Activated T-helper 17 cell treated with anti-CD3 and anti-CD28 coated beads, Interleukin-2, amount 50 U/mL, for 72 hours (primary cell): ENCODE measurements at places on chromosomes 11 and 22.

DNA sequence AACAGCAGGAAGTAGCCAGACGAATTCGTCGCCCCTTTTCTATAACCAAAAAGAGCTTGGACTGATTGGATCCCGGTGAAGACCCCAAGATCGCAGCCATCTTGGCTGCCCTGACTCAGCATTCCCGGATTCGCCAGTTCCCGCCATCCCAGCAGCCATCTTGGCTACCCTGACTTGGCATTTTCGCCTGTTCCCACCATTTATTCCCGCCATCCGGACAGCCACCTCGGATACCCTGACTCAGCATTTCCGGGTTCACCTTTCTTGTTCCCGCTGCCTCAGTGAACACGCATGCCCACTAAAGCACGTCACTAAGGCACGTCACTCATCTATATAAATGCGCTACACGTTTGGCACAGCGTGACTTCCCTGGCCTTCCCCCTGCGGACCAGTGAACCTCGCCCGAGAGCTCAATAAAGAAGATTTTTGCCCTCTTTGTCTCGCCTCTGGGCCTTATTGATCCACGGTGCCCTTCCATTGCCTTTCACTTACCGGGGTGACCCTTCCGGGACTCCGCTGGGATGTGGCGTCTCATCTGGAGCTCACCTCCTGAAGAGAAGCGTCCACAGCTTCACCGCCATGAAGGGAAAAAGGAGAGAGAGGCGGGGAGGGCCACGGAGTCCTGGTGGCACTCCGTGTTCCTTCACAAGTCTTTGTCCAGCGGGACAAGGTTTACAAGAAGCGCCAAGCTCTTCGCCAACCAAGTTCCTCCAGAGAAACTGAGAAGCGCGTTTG is 4.0 kb upstream of the OR56A3 start:
- ATAC-seq: no peak

DNA sequence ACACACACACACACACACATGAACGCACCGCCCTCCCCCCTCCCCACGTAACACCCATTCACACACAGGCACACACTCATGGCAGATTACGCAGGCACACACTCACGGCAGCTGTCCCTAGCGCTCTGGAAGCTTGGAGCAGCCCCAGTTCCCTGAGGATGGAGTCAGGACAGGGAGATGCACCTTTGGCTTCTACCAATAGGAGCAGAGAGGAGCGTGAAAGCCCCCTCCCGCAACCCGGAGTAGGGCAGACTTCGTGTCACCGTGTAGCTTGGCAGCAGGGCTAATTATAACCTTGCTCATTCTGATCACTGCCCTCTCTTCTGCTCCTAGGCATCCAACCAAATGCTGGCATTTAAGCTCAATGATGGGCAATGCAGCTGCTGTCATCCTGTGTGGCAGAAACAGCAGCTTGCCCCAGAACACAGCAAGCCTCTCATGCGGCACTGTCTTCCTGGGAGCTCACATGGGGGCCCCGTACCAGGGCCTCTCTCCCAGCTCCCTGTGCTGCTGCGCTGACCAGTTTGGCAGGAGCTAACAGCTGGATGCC is 31.9 kb downstream of the ANKK1 start:
- ATAC-seq: no peak

DNA sequence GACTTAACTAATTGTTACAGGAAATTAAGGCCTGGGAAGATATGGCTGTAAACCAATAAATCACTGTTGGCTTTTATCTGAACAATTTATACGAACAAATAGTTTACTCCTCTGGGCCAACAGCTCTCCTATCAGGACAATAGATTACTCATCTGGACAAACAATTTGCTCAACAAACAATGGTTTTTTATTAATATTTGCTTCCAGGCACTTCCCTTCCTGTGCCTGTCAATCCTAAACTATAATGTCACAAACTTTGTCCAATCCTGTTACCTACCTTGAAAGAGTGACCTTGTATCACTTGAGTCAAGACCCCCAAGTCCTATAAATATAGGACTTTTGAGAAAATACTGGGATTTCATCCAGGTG is 87.6 kb upstream of the OR9Q1 start:
- ATAC-seq: no peak

- no peak for ATAC-seq
Observed at GRCh38 chr11:125167954-125168835, 3.6 kb downstream of the PKNOX2 start.

DNA sequence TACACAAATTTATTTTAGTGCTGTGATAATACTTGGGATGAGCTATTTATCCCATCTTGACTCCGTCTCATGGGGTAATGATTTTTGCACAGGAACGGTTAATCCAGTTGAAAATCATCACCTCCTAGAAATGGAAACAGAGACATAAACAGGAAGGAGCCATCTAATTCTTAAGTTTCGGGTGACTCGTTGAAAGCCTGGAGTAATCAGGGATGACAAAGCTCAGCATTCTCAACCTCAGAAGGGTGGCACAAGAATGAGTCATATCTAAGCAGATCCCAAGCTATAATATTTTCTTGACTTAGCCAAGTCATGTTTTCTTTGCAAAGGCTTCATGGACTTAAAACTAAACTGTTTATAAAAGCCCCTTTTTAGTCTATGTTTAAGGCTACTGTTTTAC is 280.8 kb upstream of the CCDC90B start:
- peak; percentile 35 for ATAC-seq

- no peak for ATAC-seq
Observed at GRCh38 chr22:37176464-37177061, 11.5 kb downstream of the C1QTNF6 start.

DNA sequence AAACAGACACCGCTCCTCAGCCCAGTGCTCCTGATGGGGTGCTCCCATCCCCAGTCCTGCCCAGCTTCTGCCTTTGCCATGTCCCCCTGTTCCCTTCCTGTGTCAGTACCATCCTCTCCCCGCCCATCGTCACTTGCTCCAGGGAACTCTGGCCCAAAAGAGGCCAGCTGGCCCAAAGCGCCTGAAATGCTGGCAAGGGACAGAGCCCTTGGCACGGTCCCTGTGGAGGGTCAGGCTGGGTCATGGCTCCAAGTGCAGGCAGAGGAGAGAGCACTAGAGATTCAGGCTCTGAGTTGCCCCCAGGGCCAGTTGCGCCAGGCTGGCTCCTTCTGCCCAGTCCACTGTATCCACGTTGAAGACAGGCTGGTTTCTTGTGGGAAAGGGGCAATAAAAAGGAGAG is 8.4 kb upstream of the HDHD5 start:
- no peak for ATAC-seq

- ATAC-seq: no peak
Observed at GRCh38 chr11:36053281-36053680, 109.4 kb downstream of the LDLRAD3 start.

DNA sequence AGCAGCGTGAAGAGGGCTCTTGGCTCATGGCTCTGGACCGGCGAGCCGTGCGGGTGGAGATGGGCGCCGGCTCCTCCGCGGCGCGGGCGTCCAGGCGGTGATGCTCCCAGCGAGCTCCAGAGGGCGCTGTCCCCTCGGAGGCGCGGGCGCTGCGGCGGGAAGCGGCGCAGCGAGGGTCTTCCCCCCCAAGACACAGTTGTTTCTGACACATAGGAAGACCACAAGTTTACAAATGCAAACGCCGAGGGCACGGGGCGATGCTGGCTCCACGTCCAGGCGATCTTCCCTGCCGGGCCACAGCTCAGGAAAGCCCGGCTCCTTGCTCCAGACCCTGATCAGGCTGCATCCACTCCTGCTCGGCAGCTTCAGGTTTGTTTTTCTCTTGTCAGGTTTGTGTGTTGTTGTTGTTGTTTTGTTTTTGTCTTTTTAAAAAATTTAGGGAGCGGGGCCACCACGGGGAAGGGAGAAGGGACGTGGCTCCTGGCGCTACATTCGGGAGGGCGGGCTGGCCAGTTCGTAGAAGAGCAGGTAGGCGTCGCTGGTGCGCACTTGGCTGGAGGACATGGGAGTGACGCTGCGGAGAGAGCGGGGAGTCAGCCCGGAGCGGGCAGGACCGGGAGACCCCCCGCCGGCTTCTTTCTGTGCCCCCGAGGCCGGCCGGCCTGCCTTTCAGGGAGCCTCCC is 10.0 kb upstream of the MFRP start:
- peak; percentile 84 for ATAC-seq

GRCh38 chr11:75204685-75205563 is 35.6 kb upstream of the TPBGL start:
- ATAC-seq: peak; percentile 99

- ATAC-seq: no peak
Observed at GRCh38 chr11:129930296-129930695, 34.9 kb upstream of the NFRKB start.

DNA sequence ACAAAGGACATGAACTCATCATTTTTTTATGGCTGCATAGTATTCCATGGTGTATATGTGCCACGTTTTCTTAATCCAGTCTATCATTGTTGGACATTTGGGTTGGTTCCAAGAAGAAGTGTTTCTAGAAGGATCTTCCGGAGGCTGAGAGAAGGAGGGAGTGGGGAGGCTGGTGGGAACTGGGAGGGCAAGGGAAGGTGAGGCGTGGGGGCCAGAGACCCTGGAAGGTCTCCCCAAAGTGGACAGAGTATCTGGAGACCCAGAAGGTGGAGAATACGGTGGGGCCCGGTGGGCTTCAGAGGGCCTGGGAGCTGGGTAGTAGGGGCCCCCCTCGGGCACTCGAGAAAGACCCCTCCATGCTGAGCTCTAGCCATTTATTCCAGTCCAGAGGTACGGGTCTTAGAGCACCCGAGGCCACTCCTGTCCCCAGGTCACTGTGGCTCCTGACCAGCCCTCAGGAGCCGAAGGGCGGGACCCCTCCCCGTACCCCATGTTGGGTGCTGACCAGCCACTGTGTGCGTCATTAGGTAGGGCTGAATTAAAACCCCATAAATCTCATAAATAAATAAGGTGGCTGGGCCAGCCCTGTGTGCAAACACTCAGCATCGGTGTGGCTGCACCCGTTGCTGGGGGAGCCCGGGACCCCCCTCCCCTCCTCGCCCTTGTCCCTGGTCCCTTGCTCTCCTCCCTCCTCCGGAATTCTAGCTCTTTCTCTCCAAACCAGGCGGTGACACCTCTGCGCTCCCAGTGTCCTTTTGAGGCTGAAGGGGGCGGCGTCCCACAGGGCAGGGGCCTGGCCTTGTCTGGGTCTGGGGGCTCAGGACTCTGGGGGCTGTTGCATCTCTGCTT is 38.8 kb upstream of the MUC5AC start:
- ATAC-seq: no peak

DNA sequence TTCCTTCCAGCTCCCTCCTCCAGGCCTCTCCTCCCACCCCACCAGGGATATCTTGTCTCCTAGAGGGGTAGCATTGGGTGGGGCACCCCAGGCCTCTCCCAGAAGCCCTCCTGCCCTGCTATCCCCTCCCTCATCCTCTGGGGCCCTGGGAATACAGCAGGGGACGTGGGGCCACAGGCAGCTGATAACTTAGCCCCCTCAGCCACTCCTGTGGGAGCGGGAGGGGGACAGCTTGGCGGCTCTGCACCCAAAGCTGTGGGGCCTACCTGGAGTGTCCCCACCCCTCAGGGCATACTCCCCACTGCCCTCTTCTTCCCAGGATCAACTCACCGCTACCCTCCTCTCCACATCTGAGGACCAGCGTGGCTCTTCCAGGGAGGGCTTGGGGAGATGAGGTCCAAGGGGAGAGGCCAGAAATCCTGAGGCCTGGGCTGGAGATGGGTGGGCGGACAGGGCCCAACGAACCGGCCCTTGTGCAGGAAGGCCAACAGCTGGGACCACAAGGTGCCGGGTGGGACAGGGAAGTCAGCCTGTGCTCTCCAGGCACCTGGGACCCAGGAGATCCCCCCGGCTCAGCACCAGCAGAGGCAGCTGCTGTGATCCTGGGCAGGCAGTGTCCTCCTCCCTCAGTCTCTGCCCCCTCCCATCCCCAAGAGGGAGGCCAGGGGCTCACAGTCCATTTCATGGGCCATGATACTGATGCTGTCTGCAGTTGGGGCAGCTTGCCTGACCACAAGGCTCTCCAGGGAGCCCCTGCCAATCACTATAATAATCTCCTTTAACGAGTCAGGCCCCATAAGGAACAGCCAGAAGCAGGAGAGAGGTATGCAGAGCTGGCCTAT is 23.2 kb downstream of the NEAT1 start:
- peak; percentile 18 for ATAC-seq

DNA sequence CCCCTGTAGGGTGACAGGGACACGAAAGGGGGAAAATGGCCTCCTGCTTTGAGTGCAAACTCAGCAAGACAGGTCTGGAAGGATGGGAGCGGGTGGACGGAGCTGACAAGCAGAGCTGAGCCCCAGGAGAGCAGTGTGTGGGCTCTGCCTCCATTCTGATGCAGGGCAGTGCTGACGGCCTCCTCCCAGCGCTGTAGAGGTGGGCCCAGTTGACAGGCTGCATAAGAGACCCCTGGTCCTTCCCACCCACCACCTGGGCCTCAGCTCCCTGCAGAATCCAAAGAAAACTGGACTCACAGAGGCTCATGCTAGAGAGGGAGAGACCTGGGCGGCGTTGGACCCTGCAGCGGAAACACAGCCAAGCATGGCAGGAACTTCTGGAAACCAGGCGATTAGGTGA is 1113.4 kb downstream of the BRD1 start:
- no peak for ATAC-seq

DNA sequence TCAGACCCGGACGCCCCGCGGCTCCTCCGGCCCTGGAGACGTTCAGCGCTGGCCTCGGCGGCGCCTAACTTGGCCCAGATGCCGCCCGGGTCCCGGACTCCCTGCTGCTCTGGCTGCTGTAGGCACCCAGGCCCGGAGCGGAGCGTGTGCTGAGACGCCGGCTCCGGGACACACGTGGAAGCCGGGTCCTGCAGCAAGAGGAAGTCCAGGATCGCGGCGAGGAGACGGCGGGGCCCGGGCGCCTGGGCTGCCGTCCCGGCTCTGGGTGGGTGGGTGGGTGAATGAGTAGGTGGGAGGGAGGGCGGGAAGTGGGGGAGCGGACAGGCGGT is 223 bp downstream of the WT1 start:
- ATAC-seq: no peak

DNA sequence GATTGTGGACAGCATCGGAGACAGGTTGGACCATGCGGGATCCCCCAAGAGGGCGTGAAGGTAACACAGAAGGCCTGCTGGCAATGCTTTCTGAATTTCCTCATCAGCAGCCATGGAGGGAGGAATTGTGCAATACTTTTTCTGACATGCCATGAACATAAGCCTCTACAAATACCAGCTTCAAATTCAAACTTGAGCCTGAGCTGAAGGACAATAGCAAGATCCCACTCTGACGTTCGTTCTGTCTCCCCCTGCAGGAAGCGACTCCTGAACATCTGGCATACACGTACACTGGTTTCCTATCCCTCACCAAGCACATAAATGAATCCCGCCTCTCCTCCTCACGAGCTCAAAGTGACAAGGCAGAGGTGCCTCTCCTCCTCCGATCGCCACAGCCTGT is 312.2 kb downstream of the BRD1 start:
- no peak for ATAC-seq

DNA sequence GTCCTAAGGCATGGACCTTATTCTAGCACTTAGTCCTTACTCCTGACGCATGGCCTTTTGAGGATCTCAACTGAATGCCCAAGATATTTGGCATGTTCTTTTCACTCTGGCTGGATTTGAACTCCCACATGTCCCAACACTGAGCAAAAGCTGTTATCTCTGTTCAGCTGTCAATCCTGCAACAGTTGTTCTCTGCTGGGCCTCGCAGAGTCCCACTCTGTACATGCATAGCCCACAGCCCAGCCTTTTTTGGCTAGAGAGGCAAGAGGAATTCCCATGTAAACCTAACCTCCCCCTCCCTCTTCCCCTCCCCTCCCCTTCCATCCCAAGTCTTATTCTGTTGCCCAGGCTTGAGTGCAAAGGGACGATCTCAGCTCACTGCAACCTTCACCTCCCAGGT is 21.8 kb upstream of the DRG1 start:
- no peak for ATAC-seq
